ENCODE measurements at places on chromosomes 16 and 17.

- DNase-seq, result no peak
Measured at GRCh38 chr16:11405331-11406176, 60.3 kb downstream of the RMI2 start.

GRCh38 chr16:63363738-63364137 is 1327.5 kb upstream of the CDH8 start:
- DNase-seq, result no peak

DNA sequence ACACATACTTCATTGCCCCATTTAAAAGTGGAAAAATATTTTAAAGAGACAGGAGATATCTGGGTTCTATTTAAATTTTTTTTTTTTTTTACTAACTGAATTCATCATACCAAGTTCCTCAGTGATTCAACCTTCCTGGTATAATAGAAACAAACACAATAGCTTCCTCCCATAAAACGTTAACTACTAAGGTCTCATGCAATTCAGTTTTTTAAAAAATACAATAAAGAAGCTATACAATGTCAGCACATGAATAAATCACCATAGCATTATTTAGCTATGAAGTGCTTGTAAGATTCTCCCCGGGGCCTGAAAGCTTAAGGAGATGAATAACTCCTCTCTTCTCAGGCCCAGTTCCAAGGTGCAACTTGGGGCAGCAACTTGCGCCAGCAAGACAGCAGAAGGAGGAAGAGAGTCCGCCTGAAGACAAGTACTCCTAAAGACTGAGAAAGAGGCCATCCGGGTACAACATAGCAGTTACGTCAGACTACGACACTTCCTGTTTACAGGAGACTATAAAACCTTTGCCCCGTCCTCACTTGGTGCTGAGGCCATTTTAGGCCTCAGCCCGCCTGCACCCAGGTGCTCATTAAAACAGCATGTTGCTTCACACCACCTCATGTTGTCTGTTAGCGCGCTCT is 81.5 kb downstream of the MYO1D start:
- DNase-seq, result no peak

- DNase-seq, result no peak
Measured at GRCh38 chr17:8046929-8047768, 8.3 kb downstream of the ALOX15B start.

GRCh38 chr16:77971306-77972061 is 50.9 kb upstream of the CLEC3A start:
- DNase-seq, result peak; percentile 46

GRCh38 chr17:56934280-56934679 is 20.4 kb upstream of the TRIM25 start:
- DNase-seq, result no peak

GRCh38 chr17:29250666-29251065 is 4.0 kb downstream of the CRYBA1 start:
- no peak for DNase-seq

DNA sequence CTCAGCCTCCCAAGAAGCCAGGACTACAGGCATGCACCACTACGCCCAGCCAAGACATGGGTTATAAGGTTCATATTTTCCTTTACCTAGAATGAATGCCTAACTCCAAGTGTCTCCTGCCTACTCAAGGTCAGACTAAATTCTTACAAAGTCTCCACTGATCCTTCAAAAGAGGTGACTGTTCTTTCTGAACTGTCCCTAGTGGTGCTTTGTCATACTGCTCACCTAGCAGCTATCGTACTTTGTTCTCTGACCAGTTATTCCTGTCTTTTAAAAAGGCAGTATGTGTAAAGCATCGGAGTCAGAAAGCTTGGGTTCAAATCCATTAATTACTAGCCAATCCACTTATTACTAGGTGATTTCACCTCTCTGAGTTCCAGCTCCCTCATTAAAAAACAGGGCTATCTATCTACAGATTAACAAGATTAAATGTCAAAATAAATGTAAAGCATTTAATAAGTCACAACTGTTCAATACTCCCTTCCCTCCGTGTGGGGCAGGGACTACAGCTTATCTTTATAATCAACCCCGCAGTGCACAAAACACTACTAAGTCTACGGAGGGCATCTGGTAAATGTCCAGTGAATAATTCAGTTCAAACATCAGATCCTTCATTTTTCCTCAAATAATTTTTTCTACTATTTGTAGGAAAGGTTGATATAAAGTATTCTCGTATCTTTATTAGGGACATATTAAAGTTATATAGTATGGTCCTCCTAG is 20.0 kb upstream of the ITGA2B start:
- DNase-seq, result no peak

DNA sequence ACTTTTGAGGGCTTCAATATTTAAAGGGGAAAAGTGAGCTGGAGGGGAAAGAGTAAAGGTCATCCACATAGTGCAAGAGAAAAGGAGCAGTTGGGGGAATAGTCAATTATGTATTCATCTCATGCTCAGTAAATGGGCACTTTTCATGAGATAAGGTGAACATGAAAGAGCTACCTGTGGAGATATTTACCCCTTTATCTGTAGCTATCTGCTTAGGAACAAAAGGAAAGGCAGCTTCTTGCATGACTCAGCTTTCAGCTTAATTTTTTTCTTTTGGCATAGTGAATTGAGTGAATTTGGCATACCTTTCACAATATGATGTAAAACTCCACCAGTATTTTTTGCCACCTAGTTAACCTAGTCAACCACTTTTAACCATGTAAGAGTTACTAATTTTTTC is 26.4 kb downstream of the CPD start:
- no peak for DNase-seq

GRCh38 chr17:41792845-41793783 is 6.6 kb upstream of the JUP start:
- peak; percentile 75 for DNase-seq

- DNase-seq, result no peak
Measured at GRCh38 chr16:3988824-3989223, 108.3 kb upstream of the CREBBP start.

Measured in CMK (cell line).